Upper lobe of right lung (tissue), 1 donor: ENCODE measurements at places on chromosomes 1 and 21. TPM values are rescaled to one million over a fixed set of nuclear protein-coding genes. Genes with fewer than 3 reads are reported as not detected.

CFAP74 gene
- 0.35 TPM for total RNA-seq

OR6N1 gene
- total RNA-seq, result 2.3 TPM

NES gene
- 54.7 TPM for total RNA-seq

MYCL gene
- 3.6 TPM for total RNA-seq

DNA sequence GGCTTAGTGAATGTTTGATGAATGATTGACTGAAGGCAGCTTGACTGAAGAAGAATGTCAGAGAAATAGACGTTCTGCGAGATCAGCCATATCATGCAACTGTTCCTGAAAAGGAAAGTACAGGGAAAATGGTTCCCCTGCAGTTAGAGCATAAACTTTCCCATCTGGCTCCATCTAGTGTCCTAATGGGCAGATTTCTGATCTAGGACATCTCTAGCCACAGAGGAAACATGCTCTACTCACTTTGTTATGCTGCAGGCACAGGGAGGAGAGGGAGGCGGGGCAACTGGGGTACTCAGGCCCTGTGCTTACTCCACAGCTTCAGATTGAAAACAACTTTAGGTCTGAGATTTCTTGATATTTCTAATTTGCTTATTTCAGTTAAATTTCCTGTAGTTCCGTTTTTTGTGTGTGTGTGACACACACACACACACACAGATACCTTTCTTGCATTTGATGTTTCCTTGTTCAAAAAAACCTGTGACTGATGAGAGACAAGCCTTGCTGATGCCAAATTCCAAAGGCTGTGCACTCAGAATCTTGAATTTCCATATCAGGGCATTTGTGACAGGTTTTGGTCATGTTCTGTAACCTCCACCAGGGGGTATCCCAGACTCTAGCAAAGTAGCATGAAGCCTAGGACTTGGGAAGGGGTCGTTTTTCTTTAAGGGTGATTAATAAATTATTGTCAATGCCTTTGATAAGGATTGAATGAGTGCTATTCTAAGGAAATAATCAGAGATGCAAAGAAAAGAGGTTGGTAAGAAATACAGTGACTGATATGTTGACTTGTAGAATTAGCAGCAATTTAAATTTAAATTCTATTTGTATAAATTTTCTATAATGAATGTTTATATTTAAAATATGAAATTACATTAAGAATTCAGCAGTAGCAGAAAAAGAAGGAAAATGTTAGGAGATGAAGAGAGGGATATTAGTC is 139.7 kb upstream of the BEND5 start:
- H3K27ac ChIP-seq, result no peak overlapping the region
- H3K4me1 ChIP-seq, result no peaks in the 10 kb centered on the region
- no peaks in the 10 kb centered on the region for H3K27me3 ChIP-seq
- H3K4me3 ChIP-seq, result no peak overlapping the region

PER3 gene
- 47.1 TPM for total RNA-seq

GRCh38 chr1:31122741-31123140 is 57.2 kb upstream of the PUM1 start:
- H3K27me3 ChIP-seq, result no peaks in the 10 kb centered on the region
- no peak overlapping the region for H3K4me3 ChIP-seq
- H3K27ac ChIP-seq, result no peak overlapping the region

DNA sequence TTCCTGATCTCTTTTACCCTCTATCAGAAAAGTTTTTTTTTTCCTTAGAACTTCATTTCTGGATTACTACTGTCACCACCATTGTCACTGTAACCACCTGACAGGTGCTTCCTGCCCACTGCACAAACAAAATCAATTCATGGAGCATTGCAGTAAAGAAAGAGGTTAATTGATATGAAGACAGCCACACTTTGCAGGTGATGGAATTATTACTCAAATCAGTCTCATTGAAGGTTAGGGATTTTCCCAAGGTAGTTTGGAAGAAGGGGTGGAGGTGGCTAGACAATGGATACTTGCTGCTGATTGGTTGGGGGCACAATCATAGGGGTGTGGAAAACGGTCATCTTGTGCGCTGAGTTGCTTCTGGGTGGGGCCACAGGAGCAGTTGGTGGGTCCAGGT is 230.8 kb upstream of the CACYBP start:
- no peaks in the 10 kb centered on the region for H3K4me1 ChIP-seq
- no peak overlapping the region for H3K4me3 ChIP-seq
- no peak overlapping the region for H3K27ac ChIP-seq
- no peaks in the 10 kb centered on the region for H3K27me3 ChIP-seq

- H3K36me3 ChIP-seq, result peaks cover 24% of the 10 kb centered on the region
- H3K27me3 ChIP-seq, result no peaks in the 10 kb centered on the region
- peaks cover 13% of the 10 kb centered on the region for H3K4me1 ChIP-seq
- no peak overlapping the region for H3K4me3 ChIP-seq
- H3K27ac ChIP-seq, result no peak overlapping the region
- DNase-seq, result no peak
These were observed 6.7 kb downstream of the GADD45A start for GRCh38 chr1:67691712-67692111.

DNA sequence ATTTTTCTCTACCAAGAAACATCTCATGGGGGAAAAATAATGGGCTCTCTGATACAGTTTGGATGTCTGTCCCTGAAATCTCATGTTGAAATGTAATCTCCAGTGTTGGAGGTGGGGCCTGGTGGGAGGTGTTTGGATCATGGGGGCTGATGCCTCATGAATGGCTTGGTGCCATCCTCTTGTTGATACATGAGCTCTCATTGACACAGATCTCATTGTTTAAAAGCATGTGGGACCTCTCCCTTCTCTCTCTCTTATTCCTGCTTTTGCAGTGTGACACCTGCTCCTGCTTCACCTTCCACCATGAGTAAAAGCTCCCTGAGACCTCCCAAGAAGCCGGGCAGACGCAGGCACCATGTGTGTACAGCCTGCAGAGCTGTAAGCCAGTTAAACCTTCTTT is 332.5 kb upstream of the NRIP1 start:
- no peak for DNase-seq
- no peaks in the 10 kb centered on the region for H3K4me1 ChIP-seq
- H3K4me3 ChIP-seq, result no peak overlapping the region
- no peaks in the 10 kb centered on the region for H3K27me3 ChIP-seq
- no peaks in the 10 kb centered on the region for H3K36me3 ChIP-seq

DNA sequence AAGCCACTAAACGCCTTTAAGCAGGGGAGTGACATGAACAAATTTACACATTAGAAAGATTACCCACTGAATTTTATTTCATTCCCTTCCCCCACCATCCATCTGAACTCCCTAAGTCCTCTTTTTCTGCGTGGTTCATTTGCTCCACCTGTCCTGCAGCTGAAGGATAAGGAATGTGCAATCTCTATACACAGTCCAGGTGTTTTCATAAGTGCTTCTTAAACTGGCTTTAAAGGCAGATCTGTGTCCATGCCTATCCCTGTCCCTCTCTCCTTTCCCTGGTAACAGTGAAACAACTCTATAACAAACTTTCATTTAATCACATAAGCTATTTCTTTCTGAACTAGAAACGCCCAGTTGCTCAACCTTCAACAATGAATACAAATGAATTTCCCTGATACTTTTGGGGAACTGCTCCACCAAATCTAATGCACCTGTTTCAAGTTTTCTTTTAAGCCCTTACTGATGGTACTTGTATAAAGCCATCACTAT is 8.4 kb downstream of the GSTM3 start:
- no peak for DNase-seq
- H3K4me1 ChIP-seq, result no peaks in the 10 kb centered on the region
- no peak overlapping the region for H3K4me3 ChIP-seq
- no peak overlapping the region for H3K27ac ChIP-seq
- H3K36me3 ChIP-seq, result no peaks in the 10 kb centered on the region
- no peaks in the 10 kb centered on the region for H3K27me3 ChIP-seq

ADAMTS4 gene
- total RNA-seq, result 7.8 TPM

SH3BGRL3 gene
- 169 TPM for total RNA-seq

SPRR2E gene
- not detected for total RNA-seq

DNA sequence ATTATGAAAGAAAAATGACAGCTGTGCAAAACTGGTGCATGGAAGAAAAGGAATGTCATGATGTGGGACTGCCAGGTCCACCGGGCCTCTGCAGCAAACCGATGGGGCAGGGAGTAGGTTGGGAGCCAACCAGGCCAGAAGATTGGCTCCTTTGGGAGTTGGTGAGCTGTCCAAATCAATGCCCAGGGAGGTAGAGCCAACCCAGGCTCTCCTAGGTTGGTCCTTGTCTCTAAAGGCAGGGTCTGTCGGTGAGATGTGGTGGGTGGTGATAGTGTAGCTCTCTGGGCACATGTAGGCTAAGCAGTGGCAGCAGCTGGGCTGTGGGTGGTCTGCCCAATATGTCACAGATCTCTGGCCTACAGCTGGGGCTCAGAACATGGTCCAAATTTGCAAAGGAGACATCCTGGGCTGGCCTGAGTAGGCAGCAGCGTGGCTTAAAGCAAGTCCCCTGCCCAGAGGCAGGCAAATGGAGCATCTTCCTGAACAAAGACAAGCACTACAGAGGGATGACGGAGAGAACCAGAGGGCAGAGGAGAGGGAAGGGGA is 61.2 kb upstream of the PRDX6 start:
- peaks cover 3% of the 10 kb centered on the region for H3K4me1 ChIP-seq
- H3K36me3 ChIP-seq, result no peaks in the 10 kb centered on the region
- H3K27me3 ChIP-seq, result no peaks in the 10 kb centered on the region
- no peak overlapping the region for H3K4me3 ChIP-seq
- DNase-seq, result no peak
- H3K27ac ChIP-seq, result no peak overlapping the region

DNA sequence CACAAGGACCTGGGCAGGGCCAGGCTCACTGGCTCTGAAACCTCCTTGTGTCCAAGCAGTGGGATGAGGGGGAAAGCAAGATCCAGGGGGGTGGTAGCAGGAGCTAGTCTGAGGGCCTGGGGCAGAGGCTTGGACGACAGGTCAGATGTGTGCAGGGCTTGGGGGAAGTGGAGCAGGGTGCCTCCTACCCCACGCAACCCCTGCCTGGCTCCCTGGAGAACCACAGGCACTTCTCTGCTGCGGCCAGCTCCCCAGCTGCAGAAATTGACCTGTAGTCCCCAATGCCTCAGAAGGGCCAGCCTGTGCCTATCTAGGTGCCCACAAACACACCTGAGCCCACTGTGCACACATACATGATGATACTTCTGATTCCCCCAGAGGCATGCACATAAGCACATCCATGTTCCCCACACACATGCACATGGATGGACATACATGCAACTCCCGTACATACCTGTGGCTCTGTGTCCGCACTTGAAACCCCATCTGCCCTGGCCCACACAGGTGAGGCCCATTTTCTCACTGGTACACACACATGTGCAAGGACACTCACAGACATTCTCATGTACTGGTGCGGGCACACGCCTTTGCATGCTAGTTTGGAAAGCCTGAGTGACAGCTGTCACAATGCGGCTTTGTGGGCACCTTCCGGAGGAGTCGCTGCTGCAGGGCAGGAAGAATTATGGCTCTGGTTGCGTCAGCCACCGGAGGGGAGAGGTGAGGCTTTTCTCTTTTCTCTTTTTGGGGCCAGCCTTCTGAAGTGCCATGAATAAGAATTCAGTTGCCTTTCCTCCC is 247.2 kb upstream of the CSF3R start:
- H3K36me3 ChIP-seq, result no peaks in the 10 kb centered on the region
- H3K27me3 ChIP-seq, result peaks cover 4% of the 10 kb centered on the region
- no peaks in the 10 kb centered on the region for H3K4me1 ChIP-seq
- no peak overlapping the region for H3K4me3 ChIP-seq

RIMKLA gene
- 10.4 TPM for total RNA-seq

- no peak overlapping the region for H3K4me3 ChIP-seq
- no peaks in the 10 kb centered on the region for H3K27me3 ChIP-seq
- DNase-seq, result no peak
These were observed 18.5 kb downstream of the CAMK1G start for GRCh38 chr1:209601809-209602657.

- no peaks in the 10 kb centered on the region for H3K27me3 ChIP-seq
- H3K27ac ChIP-seq, result peak overlapping the region; percentile 93
- DNase-seq, result no peak
These were observed 1.8 kb downstream of the SHC1 start for GRCh38 chr1:154968731-154969130.

- no peak overlapping the region for H3K27ac ChIP-seq
- no peaks in the 10 kb centered on the region for H3K4me1 ChIP-seq
- H3K4me3 ChIP-seq, result no peak overlapping the region
- H3K36me3 ChIP-seq, result no peaks in the 10 kb centered on the region
These were observed 18.8 kb upstream of the COP1 start for GRCh38 chr1:176225911-176226310.

DNA sequence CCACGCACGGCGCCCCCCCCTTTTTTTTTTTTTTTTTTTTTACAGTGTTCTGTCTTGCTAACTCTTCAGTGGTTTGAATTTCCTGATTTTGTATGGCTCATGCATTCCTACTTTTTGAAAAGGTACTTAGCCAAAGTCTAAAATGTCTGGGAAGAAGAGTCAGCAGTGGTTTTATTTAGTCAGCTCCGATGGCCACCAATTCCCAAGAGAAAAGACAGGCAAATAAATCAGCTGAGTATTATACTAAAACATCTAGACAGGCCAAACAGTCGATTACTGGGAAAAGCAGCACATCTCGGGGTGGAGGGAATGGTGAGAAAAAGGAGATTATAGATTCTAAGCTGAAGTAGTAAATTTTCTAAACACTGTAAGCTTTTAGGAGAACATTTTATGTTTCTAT is 192.5 kb upstream of the ZRANB2 start:
- no peak for DNase-seq
- H3K27me3 ChIP-seq, result no peaks in the 10 kb centered on the region
- H3K27ac ChIP-seq, result no peak overlapping the region
- H3K36me3 ChIP-seq, result no peaks in the 10 kb centered on the region
- H3K4me1 ChIP-seq, result no peaks in the 10 kb centered on the region

MPL gene
- total RNA-seq, result 0.61 TPM

DNA sequence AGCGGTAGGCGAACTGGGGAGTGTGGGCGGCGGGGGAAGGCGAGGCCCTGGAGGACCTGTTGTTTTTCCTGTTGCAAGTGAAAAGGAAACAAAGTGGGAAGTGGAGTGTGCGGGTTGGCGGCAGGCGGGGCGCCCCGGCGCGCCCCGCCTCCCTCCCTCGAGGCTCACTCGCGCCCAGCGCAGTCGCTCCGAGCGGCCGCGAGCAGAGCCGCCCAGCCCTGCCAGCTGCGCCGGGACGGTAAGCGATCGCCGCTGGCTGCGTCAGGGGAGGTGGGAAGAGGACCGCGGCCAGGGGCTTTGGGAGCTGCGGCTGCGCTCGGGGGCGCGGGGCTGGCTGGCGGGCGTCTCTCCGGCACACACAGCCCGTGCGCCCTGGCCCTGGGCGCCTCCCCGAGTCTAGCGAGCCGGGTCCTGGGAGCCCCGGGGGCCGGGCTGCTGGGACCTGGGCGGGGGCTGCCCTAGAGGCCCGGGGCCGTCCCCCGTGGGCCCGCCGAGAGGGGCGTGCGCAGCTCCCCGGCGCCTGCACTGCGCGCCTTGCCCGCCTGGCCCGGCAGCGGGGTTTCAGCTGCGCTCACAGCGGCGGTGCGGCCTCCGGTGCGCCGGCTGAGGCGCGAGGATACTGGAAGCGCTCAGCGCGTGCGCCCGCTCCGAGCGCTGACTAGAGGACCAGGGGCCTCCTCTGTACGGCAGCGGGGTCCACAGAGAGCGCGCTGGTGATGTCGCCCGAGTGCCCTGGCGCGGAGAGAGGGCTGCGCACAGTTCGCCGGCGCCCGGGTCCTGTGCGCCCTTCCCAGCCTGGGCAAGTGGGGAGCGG is at the start of gene PIK3CD:
Gene PIK3CD, plus strand, starts transcription at position 167 of the 814 bp plus-strand sequence. CDS start 58,725 bp downstream, outside the sequence.
- peaks cover 12% of the 10 kb centered on the region for H3K27me3 ChIP-seq
- peak within 1 kb of the TSS; percentile 60 for H3K27ac ChIP-seq
- H3K36me3 ChIP-seq, result no peaks in the 10 kb centered on the region
- H3K4me1 ChIP-seq, result peaks cover 3% of the 10 kb centered on the region
- peak within 1 kb of the TSS; percentile 55 for H3K4me3 ChIP-seq

PIGK gene
- total RNA-seq, result 29.9 TPM
